Adrenal gland (tissue), 19 donors: ENCODE measurements at places on chromosomes 12 and 14.

DNA sequence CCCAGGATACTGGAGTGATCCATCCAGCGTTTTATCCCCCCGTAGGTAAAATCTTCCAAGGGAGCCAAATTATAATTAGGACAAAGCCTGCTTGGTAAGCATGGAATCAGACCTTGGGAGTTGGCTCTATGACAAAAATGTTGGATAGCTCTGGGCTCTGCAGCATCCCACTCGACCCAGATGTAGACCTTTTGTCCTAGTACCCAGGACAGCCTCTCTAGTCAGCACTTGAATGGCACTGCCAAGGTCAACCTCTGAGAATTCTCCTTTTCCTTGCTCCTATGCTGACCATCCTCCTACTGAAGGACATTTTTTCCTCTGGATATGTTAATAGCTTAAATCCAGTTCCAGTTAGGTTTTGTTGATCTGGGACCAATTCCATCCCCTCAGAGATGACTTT lies 104.7 kb upstream of the SLC35F4 start:
- H3K27me3 ChIP-seq: no peaks in the 10 kb centered on the region
- H3K4me3 ChIP-seq: no peak overlapping the region
- H3K4me1 ChIP-seq: no peaks in the 10 kb centered on the region
- H3K27ac ChIP-seq: no peak overlapping the region
- no peak for DNase-seq
- no peaks in the 10 kb centered on the region for H3K36me3 ChIP-seq

GRCh38 chr12:127172861-127173260 lies 1094.1 kb upstream of the TMEM132C start:
- no peaks in the 10 kb centered on the region for H3K36me3 ChIP-seq
- no peak overlapping the region for H3K27ac ChIP-seq
- H3K4me3 ChIP-seq: no peak overlapping the region
- H3K27me3 ChIP-seq: no peaks in the 10 kb centered on the region
- no peaks in the 10 kb centered on the region for H3K4me1 ChIP-seq

DNA sequence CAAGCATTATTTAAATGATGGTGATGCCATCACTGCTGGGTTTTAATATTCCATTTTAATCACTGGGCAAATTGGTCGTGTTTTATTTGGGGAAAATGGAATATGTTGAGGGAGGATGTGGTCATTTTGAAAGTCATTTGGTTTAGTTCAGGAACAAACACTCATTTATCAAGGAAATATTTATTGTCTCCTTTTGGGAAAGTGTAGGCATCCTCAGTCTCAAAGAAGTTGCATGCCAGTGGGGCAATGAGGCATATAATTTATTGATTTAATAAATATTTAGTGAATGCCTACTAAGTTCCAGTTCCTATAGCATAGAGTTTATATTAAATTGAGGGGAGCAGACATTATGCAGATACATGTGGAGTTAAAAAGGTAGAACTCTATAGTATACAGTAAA lies 134.3 kb downstream of the NPAS3 start:
- no peaks in the 10 kb centered on the region for H3K27me3 ChIP-seq
- H3K27ac ChIP-seq: no peak overlapping the region
- H3K4me3 ChIP-seq: no peak overlapping the region
- DNase-seq: no peak
- H3K4me1 ChIP-seq: no peaks in the 10 kb centered on the region
- no peaks in the 10 kb centered on the region for H3K36me3 ChIP-seq

DNA sequence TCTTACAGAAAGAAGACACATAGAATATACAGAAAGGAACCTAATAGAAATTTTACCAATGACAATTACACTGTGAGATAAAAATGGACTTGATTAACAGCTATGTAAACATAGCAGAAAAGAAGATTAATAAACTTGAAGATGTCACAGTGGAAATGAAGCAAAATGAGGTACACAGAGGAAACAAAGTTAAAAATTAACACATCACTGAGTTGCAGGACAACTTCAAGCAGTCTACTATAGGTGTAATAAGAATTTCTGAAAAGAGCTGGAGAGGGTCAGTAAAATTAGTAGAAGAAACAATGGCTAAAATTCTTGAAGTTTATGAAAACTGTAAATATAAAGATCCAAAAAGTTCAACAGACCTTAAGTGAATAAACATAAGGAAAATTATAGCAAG lies 738.7 kb downstream of the C12orf50 start:
- no peak overlapping the region for H3K4me3 ChIP-seq
- no peak overlapping the region for H3K27ac ChIP-seq
- no peaks in the 10 kb centered on the region for H3K4me1 ChIP-seq
- no peak for DNase-seq
- H3K36me3 ChIP-seq: no peaks in the 10 kb centered on the region

GRCh38 chr12:85076688-85077430 lies 40.7 kb downstream of the LRRIQ1 start:
- no peaks in the 10 kb centered on the region for H3K36me3 ChIP-seq
- DNase-seq: no peak
- H3K4me3 ChIP-seq: no peak overlapping the region
